ENCODE measurements at places on chromosomes 7 and 10.

DNA sequence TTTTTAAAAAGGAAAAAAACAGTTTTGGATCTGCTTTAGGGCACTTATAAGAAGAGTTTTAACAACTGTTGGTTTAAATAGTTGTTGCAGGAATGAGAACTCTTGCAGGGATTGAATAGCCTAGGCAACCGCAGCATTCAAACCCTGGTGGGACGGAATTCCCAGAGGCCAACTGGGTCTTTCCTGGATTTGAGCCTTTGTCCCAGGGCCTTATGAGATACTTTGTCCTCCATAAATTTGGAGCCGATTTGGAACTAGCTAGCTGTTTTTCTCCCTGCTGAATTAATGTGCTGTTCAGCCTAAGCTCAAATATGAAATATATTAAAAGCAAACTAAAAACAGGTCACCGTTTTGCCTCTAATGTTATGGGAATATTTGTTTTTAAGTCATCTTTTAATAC, 109.6 kb downstream of the LRMDA start:
- DNase-seq, result no peak

DNA sequence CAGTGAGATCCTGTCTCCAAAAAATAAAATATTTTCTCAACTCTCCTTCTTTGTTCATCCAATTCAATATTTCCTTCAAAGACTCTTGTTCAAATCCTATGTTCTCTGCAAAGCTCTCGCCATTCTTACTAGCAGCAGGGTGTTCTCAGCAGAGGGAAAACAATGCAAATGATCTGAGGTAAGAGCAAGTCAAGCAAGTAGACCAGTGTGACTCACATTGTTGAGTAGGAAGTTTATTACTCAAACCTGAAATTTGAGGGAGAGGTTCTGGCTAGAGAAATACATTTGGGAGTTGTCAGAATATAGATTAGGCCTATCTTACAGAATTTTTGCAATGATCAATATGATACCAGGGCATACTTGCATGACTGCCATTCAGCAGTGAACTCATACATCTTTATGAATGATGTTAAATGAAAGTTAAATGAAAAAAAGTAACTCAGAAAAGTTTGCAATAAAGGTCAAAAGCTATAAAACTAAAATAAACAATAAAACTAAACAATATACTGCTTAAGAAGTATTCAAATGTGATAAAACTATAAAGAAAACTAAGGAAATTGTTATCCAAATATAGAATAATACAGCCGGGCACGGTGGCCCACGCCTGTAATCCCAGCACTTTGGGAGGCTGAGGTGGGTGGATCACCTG, 5.8 kb downstream of the IDE start:
- no peak for DNase-seq

DNA sequence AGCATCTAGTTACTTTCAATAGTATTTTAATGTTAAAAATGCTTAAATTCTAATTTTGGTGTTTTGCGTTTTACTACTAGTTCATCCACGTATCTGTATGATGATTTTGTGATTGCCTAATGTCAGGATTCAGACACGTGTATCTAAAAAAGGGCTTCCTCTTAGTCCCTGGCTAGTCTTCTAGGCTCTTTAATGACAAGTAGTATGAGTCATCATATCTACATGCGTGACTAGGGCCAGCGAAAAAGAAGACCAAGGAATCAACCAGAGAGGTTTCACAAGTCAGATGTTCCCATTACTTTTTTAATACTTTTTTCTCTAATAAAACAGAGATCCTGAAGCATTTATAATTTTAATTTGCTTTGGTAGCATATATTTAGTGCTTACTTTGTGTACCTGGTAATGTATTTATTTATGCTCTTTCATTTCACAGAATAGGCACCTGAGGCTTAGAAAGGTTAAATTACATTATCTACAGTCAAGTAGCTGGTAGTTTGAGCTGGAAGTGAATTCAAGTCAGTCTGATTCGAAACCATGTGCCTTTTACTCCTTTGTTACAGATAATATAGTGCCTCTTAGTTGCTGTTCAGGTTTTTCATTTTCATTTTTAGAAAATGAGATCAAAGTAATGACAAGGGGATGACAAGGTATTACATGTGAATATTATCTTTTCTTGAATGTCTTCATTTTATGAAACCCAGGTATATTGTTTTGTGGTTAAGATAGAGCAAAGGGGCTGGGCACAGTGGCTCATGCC, 140.3 kb downstream of the FOXP2 start:
- no peak for DNase-seq

- DNase-seq, result no peak
Observed at GRCh38 chr10:92846854-92847201, 1.5 kb upstream of the EXOC6 start.

- DNase-seq, result no peak
Observed at GRCh38 chr7:98217623-98218582, 6.7 kb downstream of the BHLHA15 start.

DNA sequence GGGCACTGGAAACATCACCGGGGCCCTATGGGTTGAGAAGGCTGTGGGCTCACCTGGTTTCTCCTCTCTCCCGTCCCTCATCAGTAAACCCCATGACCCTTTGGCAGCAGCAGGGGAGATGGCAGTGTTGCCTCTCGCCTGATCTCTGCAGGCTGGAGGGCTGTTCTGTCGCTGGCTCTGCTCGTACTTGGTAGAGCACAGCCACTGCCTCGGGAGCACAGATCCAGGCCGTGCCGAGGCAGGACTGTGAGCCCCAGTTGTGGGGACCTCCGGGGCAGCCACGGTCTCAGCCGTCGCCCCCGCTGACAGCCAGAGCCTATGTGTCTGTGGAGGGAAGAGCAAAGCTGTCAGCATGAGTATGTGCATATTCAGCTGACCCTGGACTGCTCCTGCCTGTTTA, 94.9 kb downstream of the PTPRE start:
- DNase-seq, result no peak

- DNase-seq, result no peak
Observed at GRCh38 chr7:73437091-73437490, 3.5 kb downstream of the FZD9 start.

GRCh38 chr7:50405221-50405620, 44.9 kb downstream of the FIGNL1 start:
- DNase-seq, result no peak

DNA sequence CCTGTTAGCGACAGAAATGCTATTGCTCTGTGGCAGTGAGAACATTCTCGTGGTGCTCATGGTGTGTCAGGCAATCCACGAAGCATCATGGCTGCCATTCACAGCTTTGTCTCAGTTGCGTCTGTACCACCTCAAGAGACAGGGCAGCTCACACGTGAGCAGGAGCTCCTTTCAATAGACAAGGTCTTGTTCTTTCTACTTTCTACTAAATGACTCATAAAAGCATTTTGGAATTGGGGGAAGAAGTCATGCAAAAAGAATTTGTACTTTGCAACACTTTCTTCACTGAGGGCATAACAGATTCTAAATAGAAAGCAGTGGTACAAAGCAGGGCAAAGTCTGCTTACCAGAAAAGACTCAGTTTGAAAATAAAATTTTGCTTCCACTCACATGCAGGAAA, 638.5 kb downstream of the PHTF2 start:
- DNase-seq, result peak; percentile 15

- DNase-seq, result no peak
Observed at GRCh38 chr7:72403458-72404076, 8.6 kb downstream of the CALN1 start.

- DNase-seq, result no peak
Observed at GRCh38 chr10:59991117-59991516, 84.8 kb upstream of the CCDC6 start.

DNA sequence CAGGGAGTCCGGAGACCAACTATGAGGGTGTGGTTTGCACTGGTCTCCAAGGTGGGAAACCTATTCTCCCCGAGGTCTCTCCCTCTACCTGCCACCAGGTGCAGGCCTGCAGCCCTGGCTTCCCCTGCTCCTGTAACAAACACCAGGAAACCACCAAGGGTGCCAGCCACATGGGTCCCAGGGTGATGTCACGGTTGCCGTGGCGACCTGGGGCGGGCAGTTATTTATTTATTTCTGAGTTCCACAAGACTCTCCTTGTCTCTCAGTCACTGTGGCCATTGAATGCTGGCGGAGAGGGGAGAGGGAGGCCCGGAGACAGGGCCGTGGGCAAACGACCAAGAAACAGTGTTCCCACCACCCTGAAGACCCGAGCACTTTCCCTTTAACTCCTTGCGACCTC, 27.0 kb downstream of the MMD2 start:
- DNase-seq, result no peak

DNA sequence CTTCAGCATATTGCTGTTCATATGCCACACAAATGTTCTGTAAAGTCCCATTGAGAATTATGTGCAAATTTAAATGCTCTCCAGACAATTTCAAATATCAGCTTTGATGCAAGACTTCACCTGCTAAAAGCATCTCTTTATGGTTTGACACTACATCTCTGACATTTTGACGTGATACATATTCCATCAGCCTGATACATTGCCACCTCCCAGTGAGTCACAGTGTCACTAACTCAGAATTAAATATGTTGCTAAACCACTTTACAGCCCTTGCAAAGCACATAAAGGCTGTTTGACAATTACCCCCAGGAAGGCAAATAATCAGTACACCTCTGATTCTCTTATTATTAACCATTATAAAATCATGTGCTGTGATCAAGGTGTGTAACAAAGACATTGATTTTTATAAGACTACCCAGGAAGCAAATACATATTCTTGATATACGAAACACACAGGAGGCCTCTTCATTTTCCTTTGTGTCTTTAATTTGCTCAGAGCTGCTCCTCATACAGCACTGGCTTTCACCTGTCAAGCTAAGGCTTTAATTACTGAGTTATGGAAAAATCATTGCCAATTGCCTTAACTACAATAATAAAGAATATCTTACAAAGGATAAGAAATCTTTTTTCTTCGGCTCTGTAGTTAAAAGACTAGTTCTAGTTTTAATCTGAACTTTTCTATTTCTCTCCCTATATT, 547.5 kb upstream of the C7orf33 start:
- no peak for DNase-seq

DNA sequence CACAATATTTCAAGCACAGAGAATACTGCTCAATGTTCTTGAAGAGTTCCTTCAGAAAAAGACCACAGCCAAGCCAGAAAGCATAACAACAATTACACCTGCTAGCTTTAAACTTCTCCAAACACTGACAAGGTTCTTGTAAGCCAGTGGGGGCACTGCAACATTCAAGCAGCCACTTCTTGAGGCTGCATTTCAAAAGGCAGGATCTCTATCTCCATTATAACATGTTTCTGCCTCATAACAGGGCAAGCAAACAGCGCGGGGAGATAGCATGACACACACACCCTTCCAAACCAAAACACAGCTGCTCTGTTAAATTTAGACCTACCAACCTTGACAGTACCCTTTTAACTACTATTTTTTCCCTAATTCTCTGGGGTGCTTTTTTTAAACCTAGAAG, 30.8 kb downstream of the CHCHD3 start:
- DNase-seq, result no peak

GRCh38 chr7:131007439-131008330, 273.7 kb upstream of the KLF14 start:
- DNase-seq, result no peak

DNA sequence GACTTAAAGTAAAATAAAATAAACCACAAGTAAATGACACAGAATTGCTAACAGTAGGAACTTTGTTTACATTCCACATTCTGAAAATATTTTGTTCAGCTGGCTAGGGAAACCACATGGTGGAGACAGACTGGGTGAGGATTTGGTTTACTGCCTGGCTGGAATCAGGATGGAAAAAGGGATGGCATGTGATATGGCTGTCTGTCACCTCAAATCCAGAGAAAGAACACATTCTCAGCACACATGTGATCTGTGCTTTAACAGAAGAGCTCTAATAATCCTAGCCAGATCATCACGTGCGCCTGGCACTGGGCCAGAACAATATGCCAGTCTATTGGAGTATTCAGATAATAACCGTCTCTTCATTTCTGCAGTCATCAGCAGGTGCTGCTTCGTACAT, 90.9 kb upstream of the PIP4K2A start:
- DNase-seq, result no peak

- no peak for DNase-seq
Observed at GRCh38 chr10:49781247-49781646, 19.1 kb upstream of the OGDHL start.

DNA sequence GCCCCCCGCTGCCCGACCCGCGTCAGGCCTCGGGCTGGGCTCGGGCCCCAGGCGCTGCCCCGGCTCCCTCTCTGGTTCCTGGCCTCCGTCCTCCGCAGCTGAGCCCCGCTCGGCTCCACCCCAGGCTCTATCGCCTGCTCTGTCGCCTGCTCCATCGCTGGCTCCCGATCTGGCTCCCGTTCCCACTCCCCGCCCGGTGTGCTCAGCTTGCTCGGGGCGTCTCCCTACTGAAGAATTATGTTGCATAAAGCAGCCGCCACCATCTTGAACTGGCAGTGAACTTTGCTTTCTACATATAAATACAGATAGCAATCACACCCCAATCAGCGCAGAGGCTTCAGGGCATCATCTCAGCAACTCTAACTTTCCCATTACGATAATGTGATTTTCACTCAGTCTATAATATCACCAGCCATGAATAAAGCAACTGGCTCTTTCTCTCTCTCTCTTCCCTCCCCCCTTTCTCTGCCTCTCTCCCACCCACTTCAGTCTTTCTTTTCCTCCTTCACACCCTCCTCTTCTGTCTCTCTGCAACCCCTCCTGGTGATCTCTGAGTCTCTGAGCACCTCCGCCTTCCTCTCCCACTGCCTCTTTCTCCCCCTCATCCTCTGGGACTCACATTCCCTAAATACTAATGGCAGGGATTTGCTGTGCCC, 43.3 kb upstream of the BTRC start:
- no peak for DNase-seq

GRCh38 chr7:6621195-6622133, 6.1 kb downstream of the ZNF853 start:
- DNase-seq, result no peak

GRCh38 chr10:58727633-58728032, 215.0 kb downstream of the BICC1 start:
- no peak for DNase-seq

DNA sequence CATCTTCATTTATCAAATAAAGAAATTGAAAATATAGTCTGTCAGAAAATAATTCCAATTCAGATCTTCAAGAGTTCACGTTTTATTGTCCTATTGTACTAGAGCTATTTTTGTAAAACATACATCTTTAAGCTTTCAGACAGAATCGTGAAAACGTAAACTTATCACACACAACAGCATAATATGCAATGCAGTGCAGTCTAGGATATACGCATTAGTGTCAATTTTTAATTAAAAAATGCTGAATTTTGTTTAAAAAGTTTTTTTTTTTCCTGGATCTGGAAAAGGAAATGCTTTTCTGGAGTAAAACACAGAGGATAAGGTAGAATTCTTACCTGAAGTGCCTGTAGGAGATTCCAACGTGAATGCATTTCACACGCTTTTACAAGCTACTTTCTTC, 458.2 kb upstream of the KLF6 start:
- DNase-seq, result no peak

DNA sequence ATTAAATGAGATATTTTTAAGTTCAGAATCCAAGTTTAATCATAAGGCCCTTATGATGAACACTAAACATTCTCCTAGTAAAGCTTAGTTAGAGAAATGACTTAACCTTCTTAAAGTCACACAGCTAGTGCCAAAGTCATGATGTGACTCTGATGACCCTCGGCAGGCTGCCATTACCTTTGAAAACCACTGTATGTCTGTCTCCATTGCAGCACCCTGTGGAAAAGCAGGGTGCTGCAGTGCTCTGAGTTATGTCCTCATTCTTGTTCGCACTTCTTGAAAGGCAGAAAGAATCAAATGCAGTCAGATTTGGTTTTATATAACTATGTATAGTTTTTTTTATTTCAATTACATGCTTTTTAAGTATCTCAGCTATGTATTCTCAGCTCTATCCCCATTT, 105.0 kb downstream of the PHTF2 start:
- no peak for DNase-seq

- no peak for DNase-seq
Observed at GRCh38 chr7:87784424-87784823, 91.7 kb downstream of the SLC25A40 start.

GRCh38 chr10:13681528-13681927, 94.8 kb downstream of the PRPF18 start:
- DNase-seq, result no peak

All from AG09319 (cell line).